ENCODE measurements at places on chromosomes 6 and 20. TPM values are rescaled to one million over a fixed set of nuclear protein-coding genes. Genes with fewer than 3 reads are reported as not detected.

GRCh38 chr6:129607581-129608186 lies 102.3 kb downstream of the ARHGAP18 start:
- no peak for DNase-seq

Gene LIME1
- total RNA-seq = 17.8 TPM

GRCh38 chr20:3559637-3560036 lies 88.8 kb downstream of the ATRN start:
- DNase-seq = no peak

Gene KCNQ5
- total RNA-seq = 0.56 TPM

Gene FGD2
- 6.2 TPM for total RNA-seq

- DNase-seq = no peak
Measured at GRCh38 chr6:118843685-118844390, 50.1 kb upstream of the ASF1A start.

- no peak for DNase-seq
Measured at GRCh38 chr6:26301638-26302037, 63.4 kb upstream of the BTN3A2 start.

GRCh38 chr20:53180928-53181362 lies 208.8 kb downstream of the TSHZ2 start:
- DNase-seq = no peak

GRCh38 chr20:15625981-15626380 lies 947.3 kb downstream of the KIF16B start:
- DNase-seq = no peak

DNA sequence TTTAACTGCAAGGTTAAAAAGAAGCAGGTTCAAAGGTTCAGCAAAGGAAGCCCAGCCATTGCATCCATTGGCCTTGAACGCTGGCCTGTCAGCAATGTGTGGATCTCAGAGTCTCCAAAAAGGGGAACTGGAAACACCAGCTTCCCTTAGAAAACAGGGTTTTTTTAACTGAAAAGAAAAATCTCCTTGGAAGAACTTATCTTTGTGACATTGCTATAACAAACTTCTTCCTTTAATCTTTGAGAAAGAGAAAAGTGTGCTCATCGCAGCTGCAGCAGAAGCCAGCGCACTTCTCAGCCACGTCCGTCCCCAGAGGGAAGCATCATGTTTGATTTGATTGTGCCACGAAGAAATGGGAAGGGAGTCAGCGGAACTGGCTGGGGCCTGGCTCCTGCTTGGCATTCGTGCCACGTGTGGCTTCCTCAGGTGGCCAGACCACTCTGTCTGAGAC lies 215.0 kb downstream of the SYNDIG1 start:
- DNase-seq = no peak

DNA sequence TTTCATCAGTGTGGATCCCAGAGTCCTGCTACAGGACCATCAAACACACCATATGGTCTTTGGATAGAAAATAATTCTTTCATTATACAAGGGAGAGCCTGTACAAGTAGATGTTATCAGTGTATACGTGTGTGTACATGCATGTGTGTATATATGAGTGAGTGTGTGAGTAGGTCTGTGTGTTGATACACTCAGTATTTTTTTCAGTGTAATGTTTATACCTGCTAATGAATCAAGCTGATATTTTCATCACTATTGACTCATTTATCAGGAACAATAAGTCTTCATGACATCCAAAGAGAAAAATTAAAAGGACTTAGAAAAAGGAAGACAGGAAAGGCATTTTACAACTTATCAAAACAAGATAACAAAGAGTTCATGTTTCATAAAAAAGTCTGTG lies 66.5 kb downstream of the EPM2A start:
- no peak for DNase-seq

All from lower leg skin (tissue), 4 donors.